Fibroblast of skin of left biceps (primary cell): ENCODE measurements at places on chromosomes 11 and 22.

DNA sequence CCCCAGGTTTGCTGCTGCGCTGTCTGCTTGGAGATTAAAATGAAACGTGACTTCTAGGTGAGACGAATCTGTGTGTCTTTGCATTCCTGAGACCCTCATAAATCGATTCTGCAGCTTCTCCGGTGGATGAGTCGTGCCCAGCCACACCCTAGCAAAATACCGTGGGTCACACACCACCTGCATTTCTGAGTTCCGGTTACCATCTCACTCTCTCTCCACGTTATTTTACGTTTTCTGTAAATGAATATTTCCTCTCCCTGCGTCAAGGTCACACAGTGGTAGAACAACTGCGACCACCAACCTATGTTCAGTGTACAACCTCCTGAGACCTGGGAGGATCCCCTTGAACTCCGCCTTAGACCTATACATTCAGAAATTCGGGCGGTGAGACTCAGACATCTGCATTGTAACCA is 1.1 kb downstream of the YWHAH start:
- no peak for DNase-seq

DNA sequence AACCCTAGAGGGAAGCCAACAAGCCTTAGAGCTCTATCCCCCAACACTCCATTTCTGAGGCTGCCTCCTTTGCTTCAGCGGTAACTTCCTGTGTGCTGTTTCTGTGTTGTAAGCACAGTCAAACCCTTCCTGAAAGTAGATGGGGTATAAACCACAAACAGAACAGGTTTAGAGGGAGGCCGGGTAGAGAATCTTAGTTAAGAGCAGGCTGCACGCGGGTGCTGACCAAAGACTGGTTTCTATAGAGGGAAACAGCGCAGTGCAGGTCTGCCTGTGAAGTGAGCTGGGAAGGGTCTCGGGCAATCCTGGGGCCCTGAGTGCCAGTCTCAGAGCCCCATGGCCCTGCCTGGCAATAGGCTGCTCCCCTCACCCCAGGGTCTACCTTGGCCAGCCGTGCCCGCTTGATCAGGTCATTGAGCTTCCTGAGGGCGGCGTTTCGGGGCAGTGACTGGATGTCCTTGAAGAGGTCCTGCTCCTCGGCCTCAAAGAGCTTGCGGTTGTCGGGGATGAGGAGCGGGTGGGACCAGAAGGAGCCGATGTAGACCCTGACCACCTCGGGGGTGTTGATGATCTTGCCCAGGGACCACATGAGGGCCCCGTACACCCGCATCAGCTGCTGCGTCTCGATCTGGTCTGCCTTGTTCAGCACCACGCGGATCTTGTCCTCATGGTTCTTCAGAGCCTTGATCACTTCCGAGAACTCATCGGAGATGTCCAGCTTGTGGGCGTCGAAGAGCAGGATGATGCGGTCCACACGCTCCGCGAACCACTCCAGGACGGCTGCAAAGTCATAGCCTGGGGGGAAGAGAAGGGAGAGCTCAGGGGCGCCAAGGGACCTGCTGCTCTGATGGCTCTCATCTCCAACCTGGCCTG is 15.3 kb upstream of the CDC42BPG start:
- DNase-seq: no peak

DNA sequence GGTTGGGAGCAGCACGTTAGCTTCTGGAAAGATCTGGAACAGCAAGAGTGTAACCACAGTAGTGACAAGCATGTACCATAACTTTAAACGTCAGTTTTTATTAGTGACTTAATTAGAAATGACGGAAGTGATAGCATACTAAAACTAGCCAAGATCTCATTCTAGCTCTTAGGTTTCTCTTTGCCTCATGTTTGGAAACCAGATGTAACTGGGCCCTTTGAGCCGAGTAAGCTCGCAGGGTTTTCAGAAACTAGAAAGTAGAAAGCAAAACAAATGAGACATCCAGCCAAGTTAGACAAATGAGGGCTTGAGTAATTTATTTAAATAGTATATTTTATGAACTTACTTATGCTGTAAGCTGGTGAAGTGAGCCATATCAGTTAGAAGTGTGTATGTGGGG is 40.2 kb upstream of the SLC5A12 start:
- no peak for DNase-seq

DNA sequence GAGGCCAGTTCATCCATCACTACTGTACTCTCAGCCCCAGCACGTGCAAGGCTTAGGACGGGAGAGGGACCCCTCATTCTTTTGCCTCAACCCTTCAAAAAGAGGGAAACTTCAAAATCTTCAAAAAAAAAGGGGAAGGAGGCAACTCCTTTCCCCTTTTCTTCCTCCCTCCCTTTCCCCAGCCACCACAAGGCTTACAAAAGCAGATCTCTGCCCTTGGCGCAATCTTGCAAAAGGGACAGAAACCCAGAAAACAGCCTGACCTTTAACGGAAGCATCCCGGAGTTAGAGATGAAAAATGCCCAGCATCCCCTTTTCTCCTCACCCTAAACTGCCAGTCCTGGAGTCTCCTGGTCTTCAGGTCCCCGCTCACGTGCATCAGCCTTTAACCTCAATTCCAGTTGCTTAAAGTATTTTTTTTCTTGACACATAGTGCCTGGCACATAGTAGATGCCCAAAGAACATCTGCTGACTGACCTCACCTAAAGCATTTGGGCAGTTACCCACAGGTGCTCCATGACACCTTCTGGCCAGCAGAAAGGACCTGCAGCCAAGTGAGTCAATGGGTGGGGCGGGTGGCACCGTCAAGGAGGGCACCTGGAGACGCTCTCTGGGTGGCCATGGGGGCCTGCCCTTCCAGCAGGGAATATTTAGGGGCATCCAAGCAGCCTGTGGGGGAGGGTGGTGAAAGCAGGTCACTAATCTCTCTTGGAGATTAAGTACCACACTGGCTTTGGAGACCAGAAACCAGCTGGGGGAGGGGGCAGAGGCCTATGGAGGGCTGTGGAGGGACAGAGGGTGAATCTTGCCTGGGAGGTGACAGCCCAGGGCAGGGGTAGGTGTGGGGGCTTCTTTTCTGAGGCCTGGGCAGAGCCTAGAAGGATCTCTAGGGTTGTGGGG is 16.3 kb downstream of the NECTIN1 start:
- DNase-seq: no peak

DNA sequence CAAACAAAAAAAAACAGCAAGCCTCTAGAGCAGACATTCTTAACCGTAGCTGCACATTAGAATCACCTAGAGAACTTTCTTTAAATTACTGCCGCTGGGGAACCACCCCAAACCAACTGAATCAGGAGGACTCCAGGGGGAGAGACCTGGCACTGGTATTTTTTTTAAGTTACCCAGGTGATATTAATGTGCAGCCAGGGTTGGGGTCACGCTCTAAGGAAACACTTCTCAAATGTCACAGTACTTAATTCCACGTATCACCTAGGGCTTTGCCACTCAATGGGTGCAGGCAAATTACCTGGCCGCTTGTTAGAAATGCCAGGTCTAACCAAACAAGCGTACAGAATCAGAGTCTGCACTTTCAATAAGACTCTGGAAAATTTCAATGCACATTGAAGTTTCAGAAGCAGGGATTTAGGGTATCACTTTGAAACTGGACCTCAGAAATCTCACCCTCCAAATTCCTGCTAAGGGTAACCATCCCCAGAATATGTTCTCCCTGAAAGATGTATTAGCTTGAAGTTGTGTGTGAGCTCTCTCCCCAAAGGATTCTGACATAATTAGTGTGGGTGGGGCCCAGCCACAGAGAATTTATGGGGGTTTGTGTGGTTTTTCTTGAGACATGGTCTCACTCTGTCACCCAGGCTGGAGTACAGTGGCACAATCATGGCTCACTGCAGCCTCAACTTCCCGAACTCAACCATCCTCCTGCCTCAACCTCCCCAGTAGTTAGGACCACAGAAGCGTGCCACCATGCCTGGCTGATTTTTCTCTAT is 12.7 kb upstream of the ISX start:
- no peak for DNase-seq
